CD4-positive, alpha-beta memory T cell (primary cell): ENCODE measurements at places on chromosomes 5 and 9. TPM values are rescaled to one million over a fixed set of nuclear protein-coding genes. Genes with fewer than 3 reads are reported as not detected.

GRCh38 chr5:137492331-137492730 is 6.8 kb downstream of the SPOCK1 start:
- H3K27me3 ChIP-seq = no peaks in the 10 kb centered on the region
- H3K36me3 ChIP-seq = no peaks in the 10 kb centered on the region
- DNase-seq = no peak
- H3K27ac ChIP-seq = no peak overlapping the region
- H3K4me3 ChIP-seq = no peak overlapping the region
- H3K4me1 ChIP-seq = no peaks in the 10 kb centered on the region

GRCh38 chr9:125049212-125050049 is 93.9 kb downstream of the SCAI start:
- no peak overlapping the region for H3K4me3 ChIP-seq
- H3K27me3 ChIP-seq = no peaks in the 10 kb centered on the region
- no peaks in the 10 kb centered on the region for H3K36me3 ChIP-seq
- no peaks in the 10 kb centered on the region for H3K4me1 ChIP-seq
- no peak overlapping the region for H3K27ac ChIP-seq

SH3RF2 gene
- total RNA-seq = not detected

- H3K36me3 ChIP-seq = peaks cover 39% of the 10 kb centered on the region
- no peak overlapping the region for H3K4me3 ChIP-seq
- no peak overlapping the region for H3K27ac ChIP-seq
- no peaks in the 10 kb centered on the region for H3K27me3 ChIP-seq
Observed at GRCh38 chr9:35734096-35734495, 1.6 kb downstream of the CREB3 start.

GRCh38 chr9:126886897-126887296 is 26.5 kb downstream of the ZBTB34 start:
- peaks cover 5% of the 10 kb centered on the region for H3K36me3 ChIP-seq
- DNase-seq = no peak
- H3K4me3 ChIP-seq = no peak overlapping the region
- no peaks in the 10 kb centered on the region for H3K27me3 ChIP-seq
- H3K27ac ChIP-seq = no peak overlapping the region
- no peaks in the 10 kb centered on the region for H3K4me1 ChIP-seq

- peaks cover 6% of the 10 kb centered on the region for H3K4me1 ChIP-seq
- H3K36me3 ChIP-seq = no peaks in the 10 kb centered on the region
- no peak overlapping the region for H3K4me3 ChIP-seq
- H3K27ac ChIP-seq = no peak overlapping the region
Observed at GRCh38 chr5:76813982-76814562, 4.8 kb upstream of the F2RL1 start.

GRM6 gene
- not detected for total RNA-seq

DNA sequence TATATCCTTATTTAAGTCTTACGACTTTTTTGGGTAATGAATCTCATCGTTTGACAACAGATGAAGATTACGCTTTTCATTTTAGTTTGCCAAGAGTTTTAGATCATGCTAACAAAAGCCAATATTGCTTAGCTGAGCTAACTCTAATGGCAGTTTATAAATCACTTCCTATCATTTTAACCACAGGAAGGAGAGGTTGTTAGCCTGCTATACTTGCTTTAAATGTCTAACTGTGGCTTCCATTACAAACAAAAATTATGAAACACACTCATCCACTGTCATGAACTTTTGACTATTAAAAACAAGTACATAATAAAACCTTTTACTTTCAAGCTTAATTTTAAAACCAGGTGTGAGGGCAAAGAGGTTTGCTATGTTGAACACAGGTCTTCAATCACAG is 53.7 kb upstream of the ANKH start:
- DNase-seq = peak; percentile 1
- H3K27ac ChIP-seq = no peak overlapping the region
- H3K4me3 ChIP-seq = no peak overlapping the region
- peaks cover 23% of the 10 kb centered on the region for H3K4me1 ChIP-seq
- H3K27me3 ChIP-seq = no peaks in the 10 kb centered on the region

DMRT3 gene
- not detected for total RNA-seq

DNA sequence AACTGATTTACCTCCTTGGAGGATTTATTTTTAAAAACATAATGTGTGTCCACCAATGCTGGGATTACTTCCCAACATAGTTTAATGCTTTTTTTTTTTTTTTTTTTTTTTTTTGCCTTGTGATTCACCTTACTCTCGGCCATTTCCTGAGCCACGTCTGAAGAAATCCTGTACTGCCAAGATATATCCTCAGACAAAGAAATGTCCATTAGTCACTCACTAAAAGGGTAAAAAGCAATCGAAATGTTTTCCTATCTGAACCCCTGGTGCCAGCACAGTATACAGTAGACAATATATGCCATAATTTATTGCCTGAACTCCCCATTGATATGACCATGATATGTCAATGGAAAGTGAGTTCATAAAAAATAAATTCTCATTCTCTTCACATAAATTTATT is 344.1 kb downstream of the BNC2 start:
- no peaks in the 10 kb centered on the region for H3K27me3 ChIP-seq
- H3K27ac ChIP-seq = no peak overlapping the region
- H3K4me1 ChIP-seq = no peaks in the 10 kb centered on the region
